Stimulated activated naive CD4-positive, alpha-beta T cell (primary cell): ENCODE measurements at places on chromosomes 12 and 14.

- DNase-seq, result no peak
These were observed 216.7 kb downstream of the ACSS3 start for GRCh38 chr12:81294325-81295190.

DNA sequence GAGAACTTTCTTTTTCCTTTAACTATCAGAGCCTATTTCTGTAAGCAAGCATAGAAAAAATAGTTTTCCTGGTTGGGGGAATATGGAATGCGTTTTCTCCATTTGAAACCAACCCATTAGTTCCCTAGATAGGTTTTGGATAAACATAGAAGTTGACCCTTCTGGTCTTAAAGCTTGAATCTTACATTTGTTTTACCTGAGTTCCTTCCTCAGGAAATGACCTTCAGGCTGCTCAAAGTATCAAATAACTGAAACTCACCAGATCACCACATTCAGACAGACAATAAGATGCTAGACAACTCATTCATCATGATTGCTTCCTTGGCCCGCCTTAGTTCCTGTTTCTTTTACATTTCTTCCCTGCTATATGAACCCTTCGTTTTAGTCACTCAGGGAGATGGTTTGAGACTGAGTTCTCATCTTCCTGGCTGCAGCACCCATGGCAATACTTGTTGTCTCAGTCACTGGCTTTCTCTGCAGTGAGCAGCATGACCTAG is 52.2 kb downstream of the LRP6 start:
- DNase-seq, result no peak

- no peak for DNase-seq
These were observed 5.7 kb upstream of the ZNF385A start for GRCh38 chr12:54390176-54390667.

DNA sequence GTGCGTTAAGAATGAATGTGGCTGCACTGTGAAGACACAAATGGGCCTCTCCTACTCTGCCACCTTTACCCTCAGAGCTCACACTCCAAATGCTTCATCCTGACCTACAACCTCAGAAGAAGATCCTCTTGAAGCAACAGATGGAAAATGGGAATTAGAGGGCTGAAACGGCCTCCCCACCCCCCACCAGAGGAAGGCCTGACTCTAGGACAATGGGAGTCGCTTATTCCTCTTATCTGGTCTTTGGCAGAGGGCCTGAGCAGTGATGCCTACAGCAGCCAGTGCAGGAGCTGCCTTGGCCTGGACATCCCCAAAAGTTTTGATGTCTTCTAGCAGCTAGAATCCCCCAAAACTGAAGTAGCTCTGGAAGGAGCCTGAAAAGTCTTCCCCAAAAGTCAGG is 29.2 kb downstream of the BTBD7 start:
- DNase-seq, result no peak

GRCh38 chr12:31524791-31525495 is 66.0 kb downstream of the DENND5B start:
- DNase-seq, result no peak

GRCh38 chr12:97260786-97261185 is 201.8 kb upstream of the RMST start:
- DNase-seq, result no peak

DNA sequence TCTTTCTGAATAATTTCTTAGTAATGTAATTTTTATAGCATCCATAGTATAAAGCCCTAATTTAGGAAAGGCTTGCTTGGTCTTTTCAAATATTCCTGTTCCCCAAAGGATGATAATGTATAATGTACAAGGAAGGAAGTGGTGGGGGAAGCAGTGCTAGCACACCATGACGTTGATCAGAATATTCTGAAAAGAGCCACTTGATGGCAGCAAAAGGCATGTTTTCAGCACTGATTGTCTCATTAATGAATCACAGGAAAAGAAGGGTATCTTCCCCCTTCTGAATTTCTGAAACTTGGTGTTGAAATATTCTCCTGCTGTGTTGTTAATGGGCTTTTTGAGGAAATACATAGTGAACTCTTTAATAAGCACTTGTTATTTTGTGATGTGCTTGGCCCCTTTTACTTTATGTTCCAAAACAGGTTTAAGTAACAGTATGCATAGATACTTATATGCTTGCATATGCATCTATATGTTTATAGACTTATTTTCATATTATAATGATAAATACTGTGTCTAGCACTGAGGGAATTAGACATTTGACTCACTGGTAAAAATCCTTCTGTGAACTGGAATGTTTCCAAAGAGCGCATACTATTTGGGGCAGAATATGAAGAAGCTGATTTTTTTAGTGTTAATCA is 122.0 kb downstream of the TMEM117 start:
- no peak for DNase-seq

DNA sequence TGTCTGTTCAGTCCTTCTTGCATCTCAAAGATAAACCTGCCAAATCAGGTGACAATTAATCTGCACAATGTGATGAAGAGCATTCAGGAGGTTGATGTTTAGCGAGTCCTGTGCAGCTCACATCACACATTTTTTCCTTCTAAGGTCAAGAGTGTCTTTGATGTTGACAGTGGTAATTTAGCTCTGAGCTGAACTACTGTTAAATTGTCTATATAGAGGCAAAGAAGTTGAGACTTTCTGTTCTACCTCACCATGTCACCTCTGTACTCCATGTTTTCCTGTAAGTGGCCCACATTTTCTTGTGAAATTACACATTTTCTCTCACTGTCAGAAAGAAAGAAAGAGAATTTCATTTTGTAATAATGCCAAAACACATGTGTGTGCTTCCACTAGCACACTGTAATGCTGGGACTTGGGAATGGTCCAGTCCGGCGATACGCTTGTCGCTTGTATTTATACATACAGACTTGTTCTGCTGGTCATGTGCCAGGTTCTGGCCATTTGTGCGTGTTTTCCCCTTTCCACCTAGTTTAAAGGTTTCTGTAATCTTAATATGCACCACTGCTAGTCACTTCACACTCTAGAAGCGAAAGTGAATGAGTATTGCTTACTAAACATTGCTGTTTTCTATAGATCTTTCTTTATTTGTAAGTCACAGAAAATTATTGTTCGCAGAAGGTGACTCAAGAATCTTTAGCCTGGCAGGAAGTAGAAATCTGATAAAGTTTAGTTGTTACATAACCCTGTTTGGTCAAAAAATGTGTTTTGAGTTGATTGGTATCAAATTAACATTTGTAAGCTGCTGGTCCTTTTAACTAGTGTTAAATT is 328.9 kb downstream of the TMTC2 start:
- no peak for DNase-seq

- no peak for DNase-seq
These were observed 12.0 kb upstream of the PSEN1 start for GRCh38 chr14:73124180-73124894.

DNA sequence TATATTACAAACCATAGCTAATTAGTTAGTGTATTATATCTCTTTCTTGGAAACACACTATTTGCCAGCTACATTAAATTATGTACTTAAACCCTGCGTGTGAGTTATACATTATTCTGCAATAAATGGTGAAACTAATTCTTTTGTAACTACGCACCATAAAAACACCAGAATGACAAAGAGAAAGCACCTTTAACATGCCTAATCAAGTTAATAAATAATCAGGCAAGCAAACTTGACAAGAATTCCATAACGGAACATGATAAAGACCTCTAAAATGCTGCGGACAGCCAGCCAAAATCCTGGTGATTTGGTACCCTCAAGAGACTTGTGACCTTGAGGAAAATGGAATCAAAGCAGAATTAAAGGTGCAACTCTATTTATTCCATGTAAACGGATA is 375.3 kb upstream of the KITLG start:
- no peak for DNase-seq

DNA sequence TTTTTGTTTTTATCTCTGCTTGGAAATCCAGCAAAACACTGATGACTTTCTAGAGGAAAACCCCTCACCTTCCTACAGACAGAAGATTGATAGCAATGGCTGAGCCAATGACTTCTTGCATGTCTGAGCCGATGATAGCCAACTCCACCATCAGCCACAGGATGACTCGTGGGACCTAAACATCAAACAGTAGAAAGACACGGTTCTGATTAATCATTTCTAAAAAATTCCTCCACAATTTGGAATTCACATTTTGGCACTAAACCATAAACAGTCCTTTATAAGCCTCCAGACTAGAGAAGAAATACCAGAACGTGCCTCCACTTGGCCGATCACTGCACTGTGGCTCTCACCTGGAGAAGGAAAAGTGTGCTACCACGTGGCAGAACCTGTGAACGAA is 25.9 kb downstream of the SLC11A2 start:
- no peak for DNase-seq
